ENCODE measurements at places on chromosomes 7 and 10. TPM values are rescaled to one million over a fixed set of nuclear protein-coding genes. Genes with fewer than 3 reads are reported as not detected.

NEUROD6 gene
- not detected for polyA plus RNA-seq

GRCh38 chr10:47024046-47024322, 112.8 kb downstream of the PTPN20 start:
- DNase-seq, result no peak
- no peaks in the 10 kb centered on the region for H3K27me3 ChIP-seq
- no peaks in the 10 kb centered on the region for H3K4me1 ChIP-seq

- no peaks in the 10 kb centered on the region for H3K36me3 ChIP-seq
- H3K27ac ChIP-seq, result no peak overlapping the region
- H3K4me3 ChIP-seq, result no peak overlapping the region
- H3K27me3 ChIP-seq, result no peaks in the 10 kb centered on the region
- no peak for DNase-seq
- no peaks in the 10 kb centered on the region for H3K4me1 ChIP-seq
Measured at GRCh38 chr10:14163377-14164086, 167.2 kb downstream of the FRMD4A start.

- no peak overlapping the region for H3K27ac ChIP-seq
- no peak for DNase-seq
- H3K36me3 ChIP-seq, result no peaks in the 10 kb centered on the region
- no peak overlapping the region for H3K4me3 ChIP-seq
Measured at GRCh38 chr7:106765727-106766355, 99.2 kb upstream of the PIK3CG start.

- H3K36me3 ChIP-seq, result no peaks in the 10 kb centered on the region
- no peaks in the 10 kb centered on the region for H3K27me3 ChIP-seq
- peak; percentile 67 for DNase-seq
- H3K4me1 ChIP-seq, result no peaks in the 10 kb centered on the region
- no peak overlapping the region for H3K4me3 ChIP-seq
- H3K27ac ChIP-seq, result no peak overlapping the region
Measured at GRCh38 chr7:67343572-67343971, 346.9 kb downstream of the TYW1 start.

GRCh38 chr7:74032191-74032490, 4.2 kb downstream of the ELN start:
- no peak overlapping the region for H3K4me3 ChIP-seq
- peak overlapping the region; percentile 93 for H3K27ac ChIP-seq
- DNase-seq, result no peak
- H3K36me3 ChIP-seq, result no peaks in the 10 kb centered on the region
- H3K27me3 ChIP-seq, result no peaks in the 10 kb centered on the region
- peaks cover 68% of the 10 kb centered on the region for H3K4me1 ChIP-seq

GRCh38 chr7:29917641-29918040, 72.0 kb downstream of the SCRN1 start:
- DNase-seq, result no peak
- no peaks in the 10 kb centered on the region for H3K4me1 ChIP-seq
- no peak overlapping the region for H3K27ac ChIP-seq
- H3K36me3 ChIP-seq, result peaks cover 38% of the 10 kb centered on the region
- H3K27me3 ChIP-seq, result no peaks in the 10 kb centered on the region

GIMAP5 gene
- not detected for polyA plus RNA-seq

DNA sequence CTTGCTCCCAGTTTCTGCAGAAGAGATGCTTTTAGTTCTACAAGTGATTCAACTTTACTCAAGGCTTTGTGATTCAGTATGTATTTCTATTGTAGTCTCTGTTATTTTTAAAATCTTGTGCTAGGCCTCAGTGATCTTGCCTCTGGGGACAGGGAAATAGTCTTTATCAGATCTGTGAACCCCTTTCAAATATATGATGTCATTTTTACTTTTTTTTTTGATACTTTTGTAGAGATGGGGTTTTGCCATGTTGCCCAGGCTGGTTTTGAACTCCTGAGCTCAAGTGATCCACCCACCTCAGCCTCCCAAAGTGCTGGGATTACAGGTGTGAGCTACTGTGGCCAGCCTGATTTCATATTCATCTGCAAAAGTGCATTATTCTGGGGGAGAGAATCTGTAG, 3.4 kb downstream of the SNX10 start:
- H3K4me1 ChIP-seq, result peaks cover 9% of the 10 kb centered on the region
- no peaks in the 10 kb centered on the region for H3K36me3 ChIP-seq
- H3K27ac ChIP-seq, result no peak overlapping the region
- DNase-seq, result no peak
- H3K4me3 ChIP-seq, result no peak overlapping the region

ATRNL1 gene
- polyA plus RNA-seq, result 0.44 TPM

SLC18A2 gene
- not detected for polyA plus RNA-seq

DNA sequence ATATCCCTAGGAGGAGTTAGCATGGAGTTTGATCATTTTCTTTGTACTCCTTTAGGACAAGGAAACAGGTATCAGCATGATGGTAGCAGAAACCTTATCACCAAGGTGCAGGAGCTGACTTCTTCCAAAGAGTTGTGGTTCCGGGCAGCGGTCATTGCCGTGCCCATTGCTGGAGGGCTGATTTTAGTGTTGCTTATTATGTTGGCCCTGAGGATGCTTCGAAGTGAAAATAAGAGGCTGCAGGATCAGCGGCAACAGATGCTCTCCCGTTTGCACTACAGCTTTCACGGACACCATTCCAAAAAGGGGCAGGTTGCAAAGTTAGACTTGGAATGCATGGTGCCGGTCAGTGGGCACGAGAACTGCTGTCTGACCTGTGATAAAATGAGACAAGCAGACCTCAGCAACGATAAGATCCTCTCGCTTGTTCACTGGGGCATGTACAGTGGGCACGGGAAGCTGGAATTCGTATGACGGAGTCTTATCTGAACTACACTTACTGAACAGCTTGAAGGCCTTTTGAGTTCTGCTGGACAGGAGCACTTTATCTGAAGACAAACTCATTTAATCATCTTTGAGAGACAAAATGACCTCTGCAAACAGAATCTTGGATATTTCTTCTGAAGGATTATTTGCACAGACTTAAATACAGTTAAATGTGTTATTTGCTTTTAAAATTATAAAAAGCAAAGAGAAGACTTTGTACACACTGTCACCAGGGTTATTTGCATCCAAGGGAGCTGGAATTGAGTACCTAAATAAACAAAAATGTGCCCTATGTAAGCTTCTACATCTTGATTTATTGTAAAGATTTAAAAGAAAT, 4.8 kb downstream of the BAMBI start:
- H3K4me3 ChIP-seq, result no peak overlapping the region
- peaks cover 14% of the 10 kb centered on the region for H3K36me3 ChIP-seq
- no peak overlapping the region for H3K27ac ChIP-seq
- no peaks in the 10 kb centered on the region for H3K27me3 ChIP-seq
- peaks cover 23% of the 10 kb centered on the region for H3K4me1 ChIP-seq

GPRIN2 gene
- 0.03 TPM for polyA plus RNA-seq

All from SK-N-SH (cell line).